EH (cell line): ENCODE measurements at places on chromosomes 4 and X.

GRCh38 chrX:56216332-56216731, 15.8 kb upstream of the KLF8 start:
- no peak for DNase-seq

GRCh38 chr4:154208424-154208823, 283.2 kb downstream of the DCHS2 start:
- DNase-seq, result no peak

- DNase-seq, result no peak
Observed at GRCh38 chr4:113285501-113285900, 236.0 kb downstream of the ANK2 start.

DNA sequence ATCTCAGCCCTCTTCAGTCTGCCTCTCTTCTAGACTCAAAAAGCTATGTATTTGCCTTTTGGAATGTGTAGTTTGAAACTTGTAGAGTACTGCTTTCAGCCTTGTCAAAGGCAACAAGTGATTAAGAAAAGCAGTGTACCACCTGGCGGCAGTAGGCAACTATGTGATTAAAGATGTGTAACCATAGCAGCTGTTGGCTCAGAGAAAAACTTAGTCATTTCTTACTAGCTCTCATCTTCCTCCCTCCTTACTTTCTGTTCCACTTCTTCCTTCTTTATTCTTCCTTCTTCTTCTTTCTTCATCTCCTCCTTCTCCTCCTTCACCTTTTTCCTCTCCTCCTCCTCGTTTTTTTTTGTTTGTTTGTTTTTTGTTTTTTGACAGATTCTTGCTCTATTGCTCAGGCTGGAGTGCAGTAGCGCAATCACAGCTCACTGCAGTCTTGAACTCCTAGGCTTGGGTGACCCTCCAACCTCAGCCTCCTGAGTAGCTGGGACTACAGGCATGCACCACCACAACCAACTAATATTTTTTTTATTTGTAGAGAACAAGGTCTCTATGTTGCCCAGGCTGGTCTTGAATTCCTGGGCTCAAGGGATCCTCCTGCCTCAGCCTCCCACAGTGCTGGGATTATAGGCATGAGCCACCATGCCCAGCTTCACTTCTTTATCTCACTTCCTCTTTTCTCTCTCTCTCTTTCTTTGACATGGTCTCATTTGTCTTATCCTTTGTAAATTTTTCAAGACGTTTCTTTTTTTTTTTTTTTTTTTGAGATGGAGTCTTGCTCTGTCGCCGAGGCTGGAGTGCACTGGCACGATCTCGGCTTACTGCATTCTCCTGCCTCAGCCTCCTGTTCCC, 32.6 kb downstream of the ABHD18 start:
- DNase-seq, result peak; percentile 28

DNA sequence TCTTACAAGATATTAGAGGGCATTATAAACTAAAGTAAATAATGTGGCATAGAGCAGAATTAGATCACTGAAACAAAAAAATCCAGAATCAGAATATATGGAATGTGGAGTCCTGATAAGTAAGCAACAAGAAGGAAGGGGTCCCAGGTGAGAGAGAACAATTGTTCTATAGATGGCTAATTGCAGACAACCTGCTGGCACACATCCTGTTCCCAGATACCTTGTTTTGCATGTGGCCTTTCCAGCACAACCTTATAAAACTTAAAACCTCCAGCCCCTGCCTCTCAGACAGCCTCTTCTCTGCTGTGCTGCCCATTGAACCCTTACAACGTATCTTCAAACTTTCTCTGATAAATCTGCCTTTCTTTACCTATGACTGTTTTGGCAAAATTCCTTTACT, 4.7 kb upstream of the ZNF674 start:
- DNase-seq, result no peak

GRCh38 chr4:182593864-182594263, 323.3 kb downstream of the DCTD start:
- peak; percentile 28 for DNase-seq

GRCh38 chr4:132493476-132493875, 655.6 kb upstream of the PCDH10 start:
- no peak for DNase-seq

DNA sequence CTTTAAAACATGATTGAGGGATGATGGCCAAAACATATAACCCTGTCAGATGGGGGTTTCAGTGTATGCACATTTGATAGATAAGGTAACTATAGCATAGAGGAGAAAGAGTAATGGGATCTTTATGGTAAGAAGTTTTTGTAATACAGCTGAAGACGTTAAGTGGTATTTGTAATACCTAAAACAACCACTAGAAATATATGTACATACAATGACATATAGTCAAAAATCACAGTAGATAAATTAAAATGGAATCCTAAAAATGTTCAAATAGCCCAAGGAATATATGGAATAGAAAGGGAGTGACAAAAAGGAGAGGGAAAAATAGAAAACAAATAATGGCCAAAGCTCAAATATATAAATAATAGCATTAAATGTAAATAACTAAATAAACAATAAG, 371.3 kb upstream of the FSTL5 start:
- DNase-seq, result no peak

DNA sequence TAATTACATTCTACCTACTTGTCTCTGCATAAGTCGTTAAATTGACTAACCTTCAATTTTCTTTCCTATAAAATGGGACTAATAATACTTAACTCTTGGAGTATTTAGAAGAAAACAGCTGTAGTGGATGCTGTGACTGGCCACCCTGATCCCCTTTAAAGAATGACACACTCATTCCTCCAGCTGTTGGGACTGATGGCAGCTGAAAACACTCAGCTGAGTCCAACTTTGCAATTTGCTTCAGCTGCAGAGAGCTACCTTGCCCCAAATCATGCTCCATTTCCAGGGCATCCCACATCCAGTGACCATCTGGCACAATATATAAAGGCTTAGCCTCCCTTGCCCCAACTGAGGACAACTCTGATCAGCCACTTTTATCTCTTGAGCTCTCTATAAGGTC, 89.1 kb downstream of the MID1IP1 start:
- DNase-seq, result no peak

DNA sequence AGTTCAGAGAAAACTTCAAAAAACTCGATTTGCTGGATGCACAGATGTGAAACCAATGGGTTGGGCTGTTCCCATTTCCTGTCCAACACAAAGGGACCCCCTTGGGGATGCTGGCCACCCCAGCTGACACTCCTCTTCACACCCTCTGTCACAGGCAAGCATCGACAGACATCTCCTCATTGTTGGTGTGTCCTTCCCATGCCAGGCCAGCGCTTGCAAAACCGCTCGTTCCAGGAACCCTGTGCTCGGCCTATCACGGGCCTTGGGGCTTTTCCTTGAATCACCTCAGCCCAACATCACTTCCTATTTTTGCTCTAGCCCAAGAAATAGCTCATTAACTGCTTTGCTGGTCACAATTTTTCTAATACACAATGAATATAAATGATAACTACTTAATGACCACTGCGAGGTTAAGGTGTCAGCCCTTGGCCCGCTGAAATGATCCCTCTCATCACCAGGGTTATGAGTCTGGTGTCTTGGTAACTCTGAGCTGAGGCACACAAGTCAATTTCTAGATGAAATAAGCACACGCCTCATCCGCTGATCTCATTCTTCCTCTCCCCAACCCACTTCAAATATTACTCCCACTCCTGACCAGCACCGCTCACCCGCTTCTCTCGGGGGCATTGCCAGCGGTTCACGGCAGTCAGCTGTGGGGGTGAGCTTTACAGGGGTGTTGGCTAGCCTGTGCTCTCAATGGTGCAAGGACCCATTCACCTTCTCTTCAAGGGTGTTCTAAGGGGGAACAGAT, 32.3 kb downstream of the BCOR start:
- no peak for DNase-seq
